ENCODE measurements at places on chromosomes 16 and 17. TPM values are rescaled to one million over a fixed set of nuclear protein-coding genes. Genes with fewer than 3 reads are reported as not detected.

The HOXB9 gene
- total RNA-seq: 0.82 TPM

The PPM1E gene
- total RNA-seq: 0.56 TPM

The ZSWIM7 gene
- total RNA-seq: 55.1 TPM

The KRTAP4-6 gene
- not detected for total RNA-seq

GRCh38 chr17:61155590-61156237 is 243.9 kb upstream of the TBX2 start:
- DNase-seq: no peak

DNA sequence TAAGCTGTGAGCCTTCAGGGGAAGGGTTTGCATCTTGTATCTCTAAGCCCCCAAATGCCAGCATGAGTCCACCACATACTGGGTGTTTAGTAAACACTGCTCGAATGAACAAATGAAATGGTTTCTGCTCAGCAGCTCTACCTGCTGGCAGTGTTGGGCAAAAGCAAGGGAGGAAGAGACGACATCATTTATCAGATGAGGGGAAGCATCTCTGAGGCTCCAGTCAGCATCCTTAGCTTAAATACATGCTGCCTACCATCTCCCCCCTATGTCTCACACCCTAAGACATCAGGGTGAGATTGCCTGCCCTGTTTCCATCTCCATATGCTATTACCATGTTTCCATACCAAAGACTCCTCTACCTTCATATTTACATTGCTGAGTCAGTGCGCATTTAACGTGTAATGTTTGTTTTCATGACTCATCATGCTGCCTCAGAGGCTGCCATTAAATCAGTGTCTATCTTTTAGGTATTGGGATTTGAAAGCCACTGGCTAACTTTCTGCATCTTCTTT is 379.8 kb downstream of the UTP18 start:
- DNase-seq: peak; percentile 65

DNA sequence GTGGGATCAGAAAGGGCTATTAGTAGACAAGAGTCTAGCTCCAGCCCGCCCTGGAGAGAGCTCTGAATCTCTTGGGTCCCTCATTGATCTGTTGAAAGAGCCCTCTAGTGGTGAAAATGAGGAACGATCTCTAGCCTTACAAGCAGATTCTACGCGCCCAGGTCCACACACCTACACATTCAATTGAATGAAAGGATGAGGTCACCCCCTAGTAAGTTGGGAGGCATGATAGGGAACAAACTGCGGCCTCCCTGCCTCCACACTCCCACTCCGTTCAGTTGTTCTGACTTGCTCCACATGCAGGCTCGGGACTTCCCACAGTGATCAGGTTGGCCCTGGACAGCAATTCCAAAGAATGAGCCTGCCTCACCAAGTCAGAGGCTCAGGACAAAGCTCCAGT is 2.9 kb upstream of the CACNG3 start:
- DNase-seq: peak; percentile 79

- no peak for DNase-seq
These were observed 1.0 kb downstream of the HOXB8 start for GRCh38 chr17:48613862-48614694.

DNA sequence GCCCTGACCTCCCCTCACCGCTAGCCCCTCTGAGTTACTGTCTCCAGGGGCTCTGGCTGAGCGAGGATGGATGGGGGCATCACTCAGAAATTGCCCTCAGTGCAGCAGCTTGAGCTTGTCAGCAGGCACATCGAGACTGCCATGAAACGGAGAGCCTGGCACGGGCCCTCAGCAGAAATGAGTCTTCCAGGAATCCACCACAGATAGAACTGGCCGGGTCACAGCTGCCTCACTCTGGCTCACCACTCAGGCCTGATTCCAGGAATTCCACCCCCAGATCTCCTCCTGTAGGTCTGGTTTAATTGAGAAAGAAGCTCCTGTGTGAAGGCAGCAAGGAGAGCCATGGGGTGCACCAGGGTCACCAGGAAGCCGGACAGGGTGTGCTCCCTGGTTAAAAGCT is 85.5 kb downstream of the GSG1L start:
- no peak for DNase-seq

DNA sequence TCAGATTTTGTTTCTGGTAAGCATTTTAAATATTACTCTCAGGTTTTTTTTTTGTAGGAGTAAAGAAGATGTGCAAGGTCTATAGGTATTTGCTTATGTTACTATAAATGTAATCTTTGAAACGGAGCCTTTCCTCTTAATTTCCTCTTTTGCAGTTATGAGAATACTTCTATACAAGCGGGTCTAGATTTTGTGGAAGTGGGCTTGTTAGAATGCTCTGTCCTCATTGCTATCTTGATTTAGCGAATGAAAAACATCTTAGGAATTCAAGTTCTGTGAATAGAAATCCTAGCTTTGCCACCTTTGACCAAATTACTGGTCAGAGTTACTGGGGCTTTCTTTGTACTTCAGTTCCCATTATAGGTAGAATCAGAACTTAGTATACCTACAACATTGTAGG is 80.3 kb downstream of the EFCAB13 start:
- peak; percentile 62 for DNase-seq

- no peak for DNase-seq
These were observed 6.2 kb upstream of the CCL18 start for GRCh38 chr17:36057911-36058310.

All from Karpas-422 (cell line).